ENCODE measurements at places on chromosomes 12 and 14. TPM values are rescaled to one million over a fixed set of nuclear protein-coding genes. Genes with fewer than 3 reads are reported as not detected.

FOXM1 gene
- total RNA-seq: 3.5 TPM

IL31 gene
- not detected for total RNA-seq

CSRNP2 gene
- total RNA-seq: 21.8 TPM

NEUROD4 gene
- not detected for total RNA-seq

CACNA2D4 gene
- total RNA-seq: 1.5 TPM

ZNF84 gene
- 29.6 TPM for total RNA-seq
